Posterior vena cava (tissue), 2 donors: ENCODE measurements at places on chromosomes 11 and 22. TPM values are rescaled to one million over a fixed set of nuclear protein-coding genes. Genes with fewer than 3 reads are reported as not detected.

The RIN1 gene
- total RNA-seq = 7.4 TPM

The BTBD18 gene
- not detected for total RNA-seq

The SLCO2B1 gene
- 95.3 TPM for total RNA-seq

The C22orf31 gene
- total RNA-seq = not detected

The SPI1 gene
- 47.0 TPM for total RNA-seq

The CALCA gene
- total RNA-seq = not detected

The ELP4 gene
- total RNA-seq = 14.3 TPM

The FADS2 gene
- total RNA-seq = 60.3 TPM

The KRTAP5-8 gene
- total RNA-seq = not detected

The PRR33 gene
- 0.14 TPM for total RNA-seq

The CRACR2B gene
- total RNA-seq = 3.5 TPM

The P2RX6 gene
- total RNA-seq = 0.19 TPM

The POLD3 gene
- total RNA-seq = 15.2 TPM
